ENCODE measurements at places on chromosomes 13 and 19.
A peak's percentile ranks its signal among the peaks of the same experiment; 100 is the strongest.

DNA sequence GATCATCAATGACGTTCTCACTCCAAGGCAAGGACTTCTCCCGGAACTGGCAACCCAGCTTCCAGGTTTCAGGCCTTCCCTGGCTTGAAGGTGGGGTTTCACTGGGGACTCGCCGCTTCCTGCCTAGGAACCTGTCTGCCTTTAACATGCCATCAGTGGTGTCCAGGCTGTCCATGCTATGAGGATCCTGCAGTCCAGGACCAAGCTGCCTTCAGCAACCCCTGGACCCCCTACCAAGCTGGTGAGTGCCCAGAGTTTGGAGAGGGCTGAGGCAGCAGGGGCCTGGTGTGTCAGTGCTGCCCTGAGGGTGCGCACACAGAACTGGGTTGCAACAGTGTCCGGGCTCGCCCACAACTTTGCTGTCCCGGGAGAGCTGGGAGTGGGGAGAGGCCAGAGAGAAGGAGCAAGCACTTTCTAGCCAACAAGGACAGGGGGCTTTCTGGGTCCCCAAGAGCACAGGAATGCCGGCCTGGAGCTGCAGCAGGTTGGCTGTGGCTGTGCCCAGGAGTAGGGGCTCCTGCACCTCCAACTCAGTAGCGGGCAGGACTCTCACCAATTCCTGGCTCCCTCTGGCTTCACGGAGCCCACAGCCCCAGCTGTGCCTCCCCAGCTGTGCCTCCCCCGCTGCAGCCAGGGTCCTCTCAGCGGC is 1563.2 kb upstream of the MIR17HG start:
- DNase-seq, result no peak

DNA sequence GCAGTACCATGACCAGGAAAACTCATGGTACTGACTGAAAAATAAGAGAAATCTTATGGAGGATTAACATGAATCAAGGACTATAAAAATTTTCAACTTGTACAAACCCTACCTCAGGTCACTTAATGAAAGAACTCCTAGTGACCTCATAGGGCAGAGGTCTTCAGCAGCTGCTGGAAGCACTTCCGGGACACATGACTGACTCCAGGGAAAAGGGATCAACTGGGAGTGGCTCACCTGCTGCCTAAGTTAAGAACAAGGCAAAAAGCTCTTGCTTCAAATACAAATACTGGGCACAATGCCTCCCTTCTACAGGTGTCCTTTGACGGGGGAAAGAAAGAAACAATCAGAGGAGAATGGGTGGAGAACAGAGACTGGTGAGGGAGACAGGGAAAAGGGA is 18.6 kb downstream of the DOCK9 start:
- no peak for DNase-seq

DNA sequence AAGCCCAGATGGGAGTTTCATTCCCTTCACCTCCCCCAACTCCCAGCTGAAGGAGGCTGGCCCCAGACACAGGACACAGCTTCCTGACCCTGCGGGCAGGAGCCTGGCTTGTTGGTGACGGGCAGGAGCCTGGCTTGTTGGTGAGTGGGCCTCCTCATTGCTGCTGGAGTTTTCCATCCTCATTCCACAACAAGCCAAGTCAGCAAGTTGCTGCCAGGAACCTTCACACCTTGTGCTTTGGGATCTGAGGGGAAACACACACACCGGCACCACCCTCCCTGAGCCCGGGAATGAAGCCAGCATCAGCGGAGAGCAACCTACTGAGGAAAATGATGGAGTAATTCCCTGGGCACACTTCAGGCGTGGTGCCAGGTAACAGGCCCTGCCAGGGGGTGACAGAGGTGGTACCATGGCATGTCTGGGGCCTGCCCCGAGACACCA is 74.9 kb downstream of the ALOX5AP start:
- no peak for DNase-seq

- DNase-seq, result no peak
Measured at GRCh38 chr19:16233836-16234551, 36.3 kb downstream of the AP1M1 start.

DNA sequence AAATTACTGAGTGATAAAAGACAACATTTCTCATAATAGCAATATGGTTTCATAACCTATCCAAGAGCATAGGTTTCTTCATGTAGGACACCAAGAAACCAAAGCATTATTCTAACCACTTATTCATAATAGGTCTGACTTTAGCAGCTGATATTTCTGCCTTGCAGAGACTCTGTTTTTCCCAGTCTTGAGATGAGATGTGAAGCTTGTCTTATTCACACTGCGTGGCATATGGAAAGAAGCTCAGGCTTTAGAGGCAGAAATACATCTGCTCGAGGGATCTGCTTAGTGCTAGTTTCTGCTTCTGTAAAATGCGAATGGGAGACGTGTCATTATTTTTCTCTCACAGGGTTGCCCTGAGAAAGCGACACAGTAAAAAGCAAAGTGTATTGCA is 232.0 kb upstream of the SPRY2 start:
- no peak for DNase-seq

- no peak for DNase-seq
Measured at GRCh38 chr19:46107371-46107770, 17.1 kb downstream of the IGFL3 start.

GRCh38 chr13:68056816-68057710 is 826.9 kb upstream of the PCDH9 start:
- peak; percentile 3 for DNase-seq

DNA sequence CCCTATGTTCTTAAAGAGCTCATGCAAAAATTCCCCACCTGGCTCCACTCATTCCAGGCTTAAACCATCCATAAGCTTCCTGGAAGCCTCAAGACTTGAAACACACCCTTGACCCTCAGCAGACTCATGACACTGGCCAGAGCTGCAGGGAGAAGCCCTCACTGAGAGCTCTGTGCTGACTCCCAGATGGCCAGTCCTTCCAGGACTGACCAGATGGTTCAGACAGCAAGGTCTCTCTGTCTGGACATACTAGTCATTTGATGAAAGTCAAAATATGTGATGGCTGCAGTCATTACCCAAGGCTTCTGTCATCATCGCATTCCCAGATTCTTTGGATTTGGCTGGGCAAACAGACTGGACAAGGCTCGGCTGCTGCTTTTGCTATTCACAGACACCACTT is 397.4 kb downstream of the FOXO1 start:
- no peak for DNase-seq

GRCh38 chr13:32840989-32841713 is 175.1 kb upstream of the KL start:
- no peak for DNase-seq

DNA sequence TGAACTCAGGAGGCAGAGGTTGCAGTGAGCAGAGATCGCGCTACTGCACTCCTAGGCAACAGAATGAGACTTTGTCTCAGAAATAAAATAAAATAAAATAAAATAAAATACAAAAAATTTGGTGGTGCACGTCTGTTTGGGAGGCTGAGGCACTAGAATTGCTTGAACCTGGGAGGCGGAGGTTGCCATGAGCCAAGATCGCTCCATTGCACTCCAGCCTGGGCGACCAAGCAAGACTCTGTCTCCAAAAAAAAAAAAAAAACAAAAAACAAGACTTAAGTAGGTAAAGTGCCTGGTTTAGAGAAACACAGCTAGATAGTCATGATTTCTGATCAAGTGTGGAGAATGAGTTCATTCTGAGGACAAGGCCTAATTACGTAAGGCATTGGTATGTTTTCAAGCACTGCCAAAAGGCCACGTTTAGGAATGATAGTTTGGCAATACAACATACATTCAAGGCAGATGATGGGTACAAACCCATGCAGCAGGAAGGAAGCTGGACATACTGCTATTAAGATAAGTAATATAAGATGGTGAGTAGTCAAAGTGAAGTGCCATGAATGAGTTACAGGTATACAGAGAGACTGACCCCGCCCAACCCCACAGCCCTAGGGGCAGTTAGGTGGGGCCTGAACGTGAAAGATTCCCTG is 4.8 kb upstream of the UCHL3 start:
- no peak for DNase-seq

DNA sequence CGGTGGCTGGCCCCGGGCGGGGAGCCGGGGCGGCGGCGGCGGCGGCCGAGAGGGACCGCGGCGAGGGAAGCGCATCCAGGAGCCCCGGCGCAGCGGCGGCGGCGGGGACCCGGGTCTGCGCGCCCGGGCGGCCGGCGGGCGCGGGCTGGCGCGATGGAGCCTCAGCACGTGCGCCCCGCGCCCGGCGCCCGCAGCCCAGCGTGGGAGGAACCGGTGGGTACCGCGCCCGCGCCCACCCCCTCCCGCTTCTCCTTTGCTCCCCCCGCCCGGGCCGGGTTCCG is 7.8 kb upstream of the DGKH start:
- no peak for DNase-seq
